NCI-H1436 (cell line): ENCODE measurements at places on chromosomes 11 and 22.

DNA sequence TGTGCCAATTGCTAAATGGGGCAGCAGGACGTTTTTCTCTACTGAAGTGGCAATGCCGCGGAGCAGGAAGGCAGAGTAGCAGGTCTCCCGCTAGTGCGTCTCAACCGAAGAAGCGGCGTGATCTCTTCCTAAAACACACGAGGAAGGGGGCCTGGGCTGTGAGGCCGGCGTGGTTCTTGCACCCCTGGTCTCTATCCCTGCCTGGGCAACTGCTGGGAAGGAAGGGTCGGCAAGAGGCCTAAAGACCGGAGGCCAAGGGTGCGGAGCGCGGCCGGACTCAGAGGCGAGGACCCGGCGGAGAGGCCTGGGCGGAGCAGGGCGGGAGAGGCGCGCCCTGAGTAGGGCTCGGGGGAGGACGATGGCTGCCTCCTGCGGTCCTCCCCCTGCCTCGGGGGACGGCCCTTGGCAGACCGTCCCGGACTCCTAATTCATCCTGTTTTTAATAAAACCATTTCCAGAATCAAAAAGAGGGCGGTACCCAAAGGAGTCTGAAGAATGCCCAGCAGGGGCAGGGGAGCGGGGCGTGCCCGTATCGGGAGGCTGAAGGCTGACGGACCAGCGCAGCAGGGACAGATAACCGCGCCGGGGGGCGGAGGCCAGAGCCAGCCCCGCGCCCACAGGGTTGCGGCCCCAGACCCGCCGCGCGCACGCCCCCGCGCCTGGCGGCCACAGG is 572 bp upstream of the APLP2 start:
- DNase-seq = peak; percentile 80

DNA sequence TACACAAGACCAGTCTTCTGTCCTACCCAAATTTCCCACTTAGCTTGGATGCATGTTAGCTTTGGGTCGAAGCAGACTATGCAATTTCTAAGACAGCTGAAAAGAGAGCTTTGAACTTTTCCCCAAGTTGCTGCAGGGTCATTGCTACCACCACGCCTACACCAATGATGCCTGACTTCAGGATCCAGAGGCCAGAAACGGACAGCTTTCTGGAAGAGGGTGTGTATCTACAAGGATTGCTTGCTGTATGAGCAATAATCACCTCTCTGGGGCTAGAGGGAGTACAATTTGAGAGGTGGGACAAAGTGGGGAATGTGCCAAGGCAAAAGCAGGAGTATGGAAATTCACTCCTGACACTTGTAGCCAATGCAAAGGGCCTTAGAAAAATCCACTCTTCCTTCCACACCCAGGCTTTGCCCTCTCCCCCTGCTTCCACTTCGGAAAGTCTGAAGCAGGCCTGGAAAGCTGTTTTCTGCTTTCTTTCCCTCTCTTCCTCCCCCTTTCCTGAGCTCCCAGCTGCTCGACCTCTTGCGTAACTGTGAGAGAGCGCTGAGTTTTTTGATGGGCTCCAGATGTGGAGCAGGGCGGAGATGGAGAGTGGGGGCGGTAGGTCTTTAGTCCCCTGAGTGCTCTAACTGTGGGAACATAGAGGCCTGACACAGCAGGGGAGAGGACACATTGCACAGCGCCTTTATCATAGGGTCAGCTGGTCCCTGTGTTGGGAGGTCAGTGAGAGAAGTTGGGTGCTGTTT is 2.1 kb upstream of the PHLDB1 start:
- DNase-seq = no peak

- DNase-seq = no peak
These were observed 9.1 kb downstream of the SLN start for GRCh38 chr11:107702723-107703122.

GRCh38 chr11:130164221-130164570 is 4.6 kb downstream of the ST14 start:
- DNase-seq = no peak

DNA sequence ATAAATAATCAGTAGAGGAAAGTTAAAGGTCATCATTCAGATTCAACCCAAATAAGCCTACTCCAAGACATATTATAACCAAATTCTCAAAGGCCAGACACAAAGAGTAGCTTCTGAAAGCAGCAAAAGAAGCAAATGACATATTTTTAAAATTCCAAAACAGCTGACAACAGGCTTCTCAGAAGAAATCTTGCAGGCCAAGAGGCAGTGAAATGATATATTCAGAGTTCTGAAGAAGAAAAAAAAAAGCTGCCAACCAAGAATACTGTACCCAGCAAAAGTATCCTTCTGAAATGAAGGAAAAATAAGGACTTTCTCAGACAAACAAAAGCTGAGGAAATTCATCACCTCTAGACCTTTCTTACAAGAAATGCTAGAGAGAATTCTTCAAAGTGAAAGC is 787.1 kb upstream of the TENM4 start:
- DNase-seq = no peak

DNA sequence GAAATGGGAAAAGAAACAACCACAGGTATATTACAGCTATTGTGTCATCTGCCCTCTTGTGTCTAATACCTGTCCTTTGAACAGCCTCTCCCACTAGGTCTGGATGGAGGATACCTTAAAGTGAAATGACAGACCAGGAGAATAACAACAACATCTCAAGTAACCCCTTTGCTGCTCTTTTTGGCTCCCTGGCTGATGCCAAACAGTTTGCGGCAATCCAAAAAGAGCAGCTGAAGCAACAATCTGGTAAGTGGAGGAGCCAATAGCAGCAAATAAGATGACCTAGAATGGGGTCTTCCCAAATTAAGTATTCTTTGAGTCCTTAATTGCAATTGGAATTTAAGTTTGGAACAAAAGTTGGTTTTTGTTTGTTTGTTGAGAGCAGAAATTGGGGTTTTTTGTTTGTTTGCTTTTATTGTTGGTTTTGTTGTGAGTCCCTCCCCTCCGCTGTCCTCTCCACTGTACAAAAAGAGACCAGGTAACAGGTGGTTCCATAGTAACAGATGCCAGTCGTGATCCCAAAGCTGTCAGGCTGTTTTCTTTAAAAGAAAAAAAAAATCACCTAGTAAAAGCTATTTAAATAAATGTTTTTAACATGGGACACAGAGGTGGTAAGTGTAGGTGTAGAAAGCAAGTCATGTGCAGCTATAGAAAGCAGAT is 5.7 kb downstream of the UBE4A start:
- no peak for DNase-seq

DNA sequence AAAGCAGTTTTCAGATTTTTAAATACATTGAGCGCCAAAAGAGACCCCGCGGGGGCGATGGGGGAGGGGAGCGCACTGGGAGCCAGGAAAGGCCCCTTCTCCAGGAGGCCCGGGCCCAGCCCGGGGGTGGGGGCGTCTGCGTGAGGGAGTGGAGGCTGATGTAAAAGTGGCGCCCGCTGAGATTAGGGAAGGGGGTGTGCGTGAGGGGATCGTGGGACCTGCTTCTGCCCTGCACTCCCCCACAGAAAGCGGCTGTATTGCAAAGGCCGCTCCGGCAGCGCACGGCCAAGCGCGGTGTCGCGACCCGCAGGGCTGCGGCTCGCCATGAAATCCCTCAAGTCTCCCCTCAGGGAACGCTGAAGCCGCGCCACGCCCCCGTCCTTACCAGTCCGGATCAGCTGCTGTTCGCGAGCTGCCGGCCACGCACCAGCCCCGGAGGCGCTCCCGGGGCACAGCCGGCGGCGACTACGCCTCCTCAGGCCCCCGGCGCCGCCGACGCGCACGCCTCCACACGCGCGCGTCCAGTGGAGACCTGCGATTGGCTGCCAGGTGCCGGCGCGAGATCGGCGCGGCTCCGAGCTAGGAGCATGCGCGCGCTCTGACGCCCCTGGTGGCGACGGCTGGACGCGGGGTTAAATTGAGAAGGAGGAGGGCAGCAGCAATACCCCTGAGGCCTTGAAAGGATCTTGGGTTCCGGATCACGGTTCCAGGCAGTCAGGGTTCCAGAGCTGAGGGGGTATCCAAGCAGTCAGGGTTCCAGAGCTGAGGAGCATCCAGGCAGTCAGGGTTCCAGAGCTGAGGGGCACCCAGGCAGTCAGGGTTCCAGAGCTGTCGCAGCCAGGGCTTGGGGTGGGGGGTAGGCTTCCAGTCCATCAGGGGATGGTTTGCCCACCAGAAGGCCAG is at the start of gene ZNF280B:
TSS of gene ZNF280B (minus strand) at position 469 of the 903 bp plus-strand sequence. CDS start 19,344 bp downstream, outside the sequence.
- peak; percentile 84 for DNase-seq

DNA sequence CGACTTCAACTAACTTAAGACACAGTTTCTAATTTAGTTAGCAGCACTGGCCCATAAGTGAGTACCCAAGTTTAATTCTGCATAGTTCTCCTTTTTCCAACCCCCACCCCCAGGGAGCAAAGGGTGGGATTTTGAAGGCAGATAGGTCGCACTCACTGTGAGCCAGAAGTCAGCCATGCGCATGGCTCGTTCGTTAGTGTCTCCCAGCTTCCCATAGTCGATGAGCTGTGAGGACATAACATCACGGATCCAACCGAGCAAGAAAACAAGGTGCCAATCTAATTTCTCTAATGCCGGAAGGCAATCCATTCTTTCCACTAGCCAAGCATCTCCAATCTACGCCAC is 577 bp downstream of the MRPL17 start:
- no peak for DNase-seq

DNA sequence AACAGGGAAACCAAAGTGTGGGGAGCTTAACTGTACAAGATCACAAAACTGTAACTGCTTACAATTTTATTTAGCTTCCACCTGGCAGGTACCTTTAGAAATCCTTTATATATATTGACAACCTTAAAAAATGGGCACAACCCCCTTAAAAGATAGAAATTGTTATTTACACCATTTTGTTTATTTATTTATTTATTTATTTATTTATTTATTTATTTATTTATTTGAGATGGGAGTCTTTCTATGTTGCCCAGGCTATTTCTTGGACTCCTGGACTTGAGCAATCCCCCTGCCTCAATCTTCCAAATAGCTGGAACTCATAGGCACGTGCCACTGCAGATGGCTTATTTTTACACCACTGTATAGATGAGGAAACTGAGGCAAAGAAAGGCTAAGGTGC is 74.5 kb downstream of the INSC start:
- DNase-seq = no peak

GRCh38 chr11:65032216-65032615 is 5.0 kb downstream of the SNX15 start:
- no peak for DNase-seq

DNA sequence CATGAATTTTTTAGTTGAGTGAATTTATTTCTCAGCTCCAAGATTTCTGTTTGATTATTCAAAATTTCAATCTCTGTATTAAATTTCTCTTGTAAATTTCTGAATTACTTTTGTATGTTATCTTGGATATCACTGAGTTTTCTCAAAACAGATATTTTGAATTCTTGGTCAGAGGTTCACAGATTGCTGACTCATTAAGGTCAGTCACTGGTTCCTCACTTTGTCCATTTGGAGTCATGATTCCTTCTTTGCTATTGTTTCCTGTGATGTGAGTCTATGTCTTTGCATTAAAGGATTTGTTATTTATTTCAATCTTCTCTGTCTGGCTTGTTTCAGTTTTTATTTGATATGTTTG is 10.2 kb upstream of the IL17RA start:
- DNase-seq = no peak

DNA sequence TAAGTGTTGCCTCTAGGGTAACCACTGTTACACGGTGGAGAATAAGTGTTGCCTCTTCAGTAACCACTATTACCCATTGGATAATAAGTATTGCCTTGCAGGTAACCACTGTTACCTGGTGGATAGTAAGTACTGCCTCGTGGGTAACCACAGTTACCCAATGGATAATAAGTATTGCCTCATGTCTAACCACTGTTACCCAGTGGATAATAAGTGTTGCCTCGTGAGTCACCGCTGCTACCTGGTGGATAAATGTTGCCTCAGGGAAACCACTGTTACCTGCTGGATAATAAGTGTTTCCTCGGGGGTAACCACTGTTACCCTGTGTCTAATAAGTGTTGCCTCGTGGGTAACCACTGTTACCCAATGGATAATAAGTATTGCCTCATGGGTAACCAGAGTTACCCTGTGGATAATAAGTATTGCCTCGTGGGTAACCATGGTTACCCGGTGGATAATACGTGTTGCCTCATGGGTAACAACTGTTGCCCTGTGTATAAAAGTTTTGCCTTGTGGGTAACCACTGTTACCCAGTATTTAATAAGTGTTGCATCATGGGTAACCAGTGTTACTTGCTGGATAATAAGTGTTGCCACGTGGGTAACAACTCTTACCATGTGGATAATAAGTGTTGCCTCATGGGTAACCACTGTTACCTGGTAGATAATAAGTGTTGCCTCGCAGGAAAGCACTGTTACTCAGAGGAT is 12.3 kb upstream of the NXPE4 start:
- no peak for DNase-seq

DNA sequence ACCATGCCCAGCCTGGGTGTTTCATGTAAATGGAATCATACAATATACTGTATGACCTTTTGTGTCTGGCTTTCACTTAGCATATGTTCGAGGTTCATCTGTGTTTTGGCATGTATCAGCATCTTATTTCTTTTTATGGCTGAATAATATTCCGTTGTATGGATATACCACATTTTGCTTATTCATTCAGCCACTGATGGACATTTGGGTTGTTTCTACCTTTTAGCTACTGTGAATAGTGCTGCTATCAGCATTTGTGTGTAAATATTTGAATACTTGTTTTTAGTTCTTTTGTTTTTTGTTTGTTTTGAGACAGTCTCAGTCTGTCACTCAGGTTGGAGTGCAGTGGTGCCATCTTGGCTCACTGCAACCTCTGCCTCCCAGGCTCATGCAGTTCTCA is 35.7 kb downstream of the KDM2A start:
- DNase-seq = no peak

GRCh38 chr11:26830757-26831156 is 108.9 kb upstream of the SLC5A12 start:
- no peak for DNase-seq
